ENCODE measurements at places on chromosomes 1 and 21. TPM values are rescaled to one million over a fixed set of nuclear protein-coding genes. Genes with fewer than 3 reads are reported as not detected.
A peak's percentile ranks its signal among the peaks of the same experiment; 100 is the strongest.

GRCh38 chr1:67208217-67208616, 42.0 kb downstream of the IL23R start:
- no peaks in the 10 kb centered on the region for H3K36me3 ChIP-seq
- no peak for DNase-seq
- H3K27ac ChIP-seq = no peak overlapping the region
- H3K4me3 ChIP-seq = no peak overlapping the region
- no peaks in the 10 kb centered on the region for H3K4me1 ChIP-seq

Gene DIRAS3
- polyA plus RNA-seq = 0.14 TPM

- peak overlapping the region; percentile 90 for H3K27ac ChIP-seq
- H3K27me3 ChIP-seq = no peaks in the 10 kb centered on the region
- no peak for DNase-seq
Measured at GRCh38 chr1:58781541-58782177, 2.2 kb downstream of the JUN start.

Gene BRDT
- polyA plus RNA-seq = not detected
